Right cardiac atrium (tissue), 5 donors: ENCODE measurements at places on chromosomes 12 and 14.

GRCh38 chr14:98070536-98070935, 1201.5 kb downstream of the BCL11B start:
- no peak for DNase-seq

GRCh38 chr12:91781114-91781513, 364.5 kb downstream of the BTG1 start:
- no peak for DNase-seq

GRCh38 chr14:103711516-103712431, 3.5 kb downstream of the XRCC3 start:
- peak; percentile 83 for DNase-seq

DNA sequence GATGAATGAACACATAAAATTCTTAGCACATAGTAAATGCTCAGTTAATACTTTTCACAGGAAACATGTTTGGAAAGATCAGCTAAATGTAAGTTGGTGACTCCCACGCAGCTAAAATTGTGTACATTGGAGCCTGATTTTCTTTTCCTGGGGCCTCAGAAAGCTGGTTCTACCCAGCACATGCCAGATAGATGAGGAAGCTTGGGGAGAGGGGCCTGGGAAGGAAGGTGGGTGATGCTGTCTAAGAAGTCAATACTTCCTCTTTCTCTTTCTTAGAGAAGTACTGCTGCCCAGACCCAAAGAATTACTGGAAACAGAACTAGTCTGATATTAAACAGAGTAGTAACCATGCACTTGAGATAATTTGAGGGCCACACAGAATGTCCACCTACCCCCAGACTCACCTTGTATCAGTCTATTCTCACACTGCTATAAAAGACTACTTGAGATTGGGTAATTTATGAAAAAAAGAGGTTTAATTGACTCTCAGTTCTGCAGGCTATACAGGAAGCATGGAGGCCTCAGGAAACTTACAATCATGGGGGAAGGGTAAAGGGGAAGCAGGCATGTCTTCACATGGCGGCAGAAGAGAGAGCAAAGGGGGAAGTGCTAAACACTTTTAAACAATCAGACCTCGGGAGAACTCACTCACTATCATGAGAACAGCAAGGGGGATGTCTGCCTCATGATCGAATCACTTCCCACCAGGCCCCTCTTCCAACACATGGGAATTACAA, 123.3 kb upstream of the MED13L start:
- no peak for DNase-seq

DNA sequence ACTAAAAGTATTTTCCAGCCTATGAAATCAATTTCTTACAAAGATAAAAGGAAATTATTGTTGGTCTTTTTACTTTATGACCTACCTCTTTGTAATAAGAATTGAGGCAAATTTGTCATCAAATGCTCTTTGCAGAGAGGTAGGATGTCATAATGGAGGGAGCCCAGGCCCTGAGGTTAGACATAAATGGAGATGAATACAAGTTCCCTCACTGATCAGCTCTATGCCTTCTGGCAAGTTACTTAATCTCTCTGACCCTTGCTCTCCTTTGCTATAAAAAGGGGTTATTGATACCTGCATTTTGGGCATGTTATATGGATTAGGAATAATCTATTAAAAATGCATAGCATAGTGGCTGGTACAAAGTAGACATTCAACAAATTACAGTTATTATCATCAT, 146.9 kb upstream of the KRR1 start:
- DNase-seq: no peak

GRCh38 chr14:50027816-50028215, 88.6 kb downstream of the VCPKMT start:
- DNase-seq: no peak

DNA sequence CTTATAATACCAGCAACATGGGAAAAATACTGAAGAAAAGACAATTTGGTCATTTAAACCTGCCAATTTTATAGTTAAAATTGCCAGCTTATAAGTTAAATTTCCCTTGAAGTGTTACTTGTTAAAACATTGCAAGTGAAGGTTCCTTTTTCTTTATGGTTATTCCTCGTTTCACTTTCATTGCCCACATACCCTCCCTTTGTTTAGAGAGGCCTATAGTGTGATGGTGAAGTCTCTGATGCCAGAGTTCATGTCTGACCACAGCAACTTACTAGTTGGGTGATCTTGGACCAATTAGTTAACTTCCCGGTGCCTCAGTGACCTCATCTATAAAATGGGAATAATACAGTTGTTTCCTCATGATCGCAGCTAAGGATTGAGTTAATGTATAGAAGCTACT, 173.5 kb downstream of the ANO6 start:
- DNase-seq: no peak

GRCh38 chr12:64737539-64737938, 21.7 kb downstream of the GNS start:
- DNase-seq: peak; percentile 31

- DNase-seq: peak; percentile 30
These were observed 18.6 kb downstream of the FAIM2 start for GRCh38 chr12:49885118-49885517.

DNA sequence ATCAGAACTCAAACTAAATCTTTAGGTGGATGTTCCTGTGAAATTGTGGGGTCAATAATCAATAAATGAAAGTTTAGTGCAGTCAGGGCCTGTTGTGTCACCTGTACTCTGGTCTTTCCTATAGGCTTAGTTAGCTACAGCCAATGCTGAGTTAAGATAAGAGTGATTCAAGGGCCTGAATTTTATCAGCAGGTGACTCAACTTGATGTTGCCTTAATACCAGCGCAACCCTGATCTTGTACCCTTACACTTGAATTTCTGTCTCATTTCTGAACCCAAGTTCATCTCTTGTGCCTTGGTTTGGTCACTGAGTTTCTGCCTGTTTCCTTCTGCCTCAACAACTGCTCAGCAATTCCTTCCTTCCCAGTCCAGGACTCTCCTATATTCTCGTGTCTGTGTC, 157.0 kb upstream of the E2F7 start:
- no peak for DNase-seq

DNA sequence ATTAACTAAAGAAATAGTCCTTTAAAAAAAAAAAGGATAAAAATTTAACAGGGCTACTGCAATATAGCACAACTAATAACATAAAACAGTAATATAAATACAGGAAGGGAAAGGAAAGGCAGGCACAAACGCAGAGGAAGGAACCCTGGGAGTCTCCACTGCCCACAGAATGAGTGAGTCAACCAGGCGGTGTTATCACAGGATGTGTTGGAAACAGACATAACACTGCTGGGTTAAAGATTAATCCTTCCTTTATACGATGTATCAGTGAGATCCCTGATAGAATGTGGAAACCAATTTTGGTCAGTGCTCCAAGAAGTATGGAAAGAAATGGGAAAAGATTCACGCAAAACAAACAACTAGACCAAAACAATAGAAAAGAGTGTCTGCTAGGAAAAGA, 47.9 kb downstream of the FGD6 start:
- no peak for DNase-seq

GRCh38 chr12:53954694-53955035, at the start of gene HOXC12:
Gene HOXC12 (plus strand): TSS chr12:53954903. CDS start chr12:53954930, 27 bp downstream.
- no peak for DNase-seq

- DNase-seq: no peak
These were observed 182.1 kb downstream of the C12orf50 start for GRCh38 chr12:87847147-87847546.

GRCh38 chr14:37143475-37143874, 28.9 kb downstream of the SLC25A21 start:
- DNase-seq: no peak

DNA sequence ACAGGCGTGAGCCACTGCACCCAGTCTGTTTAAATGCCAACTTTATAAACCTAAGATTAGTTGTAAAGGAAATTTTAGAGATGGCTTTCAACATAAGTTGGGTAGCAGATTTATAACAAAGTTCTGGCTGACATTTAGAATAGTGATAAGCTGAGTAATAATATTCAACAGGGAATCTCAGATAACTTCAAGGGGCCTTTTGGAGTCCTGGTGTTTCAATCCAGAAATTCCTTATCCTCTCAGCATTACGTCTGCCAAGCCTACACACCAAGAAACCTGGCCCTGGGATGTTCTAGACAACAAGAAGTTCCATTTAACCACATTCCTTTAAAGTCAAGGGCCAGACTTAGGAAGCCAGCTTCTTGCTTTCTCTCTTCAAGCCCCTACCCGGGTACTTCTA, 59.5 kb upstream of the DYRK2 start:
- no peak for DNase-seq

DNA sequence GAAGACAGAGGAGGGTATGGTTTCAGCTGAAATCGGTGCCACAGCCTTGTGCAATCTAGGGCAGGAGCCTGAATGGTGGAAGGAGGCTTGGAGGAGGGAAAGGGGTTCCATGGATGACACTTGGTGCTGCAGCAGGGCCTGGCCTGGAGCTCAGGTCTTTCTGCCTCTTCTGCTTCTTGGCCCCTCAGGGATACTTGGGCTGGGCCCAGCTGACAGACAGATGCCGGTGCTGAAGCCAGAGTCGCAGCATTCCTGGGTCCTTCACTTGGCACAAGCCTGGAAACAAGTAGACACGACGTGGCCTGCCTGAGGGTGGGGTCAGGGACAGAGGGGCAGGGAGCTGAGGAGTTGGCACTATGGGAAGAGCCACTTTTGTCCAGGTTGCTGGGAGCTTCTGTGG, 4.4 kb upstream of the PLEKHD1 start:
- DNase-seq: no peak

DNA sequence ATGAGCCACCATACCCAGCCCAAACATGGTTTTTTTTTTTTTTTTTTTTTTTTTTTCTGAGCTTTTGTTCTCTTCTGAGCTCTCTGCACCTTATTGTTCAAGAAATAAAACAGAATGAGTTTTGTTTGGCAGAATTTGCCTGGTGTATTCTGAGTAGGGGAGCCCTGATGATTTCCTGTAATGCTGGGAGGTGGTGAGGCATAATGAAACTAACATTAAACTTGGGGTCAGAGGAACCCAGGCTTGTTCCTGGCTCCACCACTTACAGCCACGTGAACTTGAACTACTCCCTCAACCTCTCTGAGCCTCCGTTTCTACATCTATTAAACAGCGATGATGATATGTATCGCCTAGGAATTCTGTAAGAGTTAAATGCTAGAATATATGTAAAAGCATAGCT, 276.3 kb upstream of the CRY1 start:
- no peak for DNase-seq

DNA sequence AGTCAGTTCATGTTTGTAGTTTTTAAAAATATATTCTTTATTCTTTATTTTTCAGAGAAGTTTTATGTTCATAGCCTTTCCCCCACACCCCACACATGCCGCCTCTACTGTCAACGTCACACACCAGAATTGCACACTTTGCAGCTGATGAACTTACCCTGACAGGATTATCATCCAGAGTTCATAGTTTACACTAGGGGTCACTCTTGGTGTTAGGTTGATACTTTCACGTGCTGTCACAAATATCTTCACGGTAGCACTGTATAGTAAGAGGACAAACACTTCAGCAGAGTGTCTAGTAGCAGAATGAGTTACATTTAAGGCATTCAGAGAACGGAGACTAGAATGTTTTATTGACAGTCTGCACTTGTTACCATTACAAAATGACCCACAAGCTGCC, 5.1 kb downstream of the DPPA3 start:
- no peak for DNase-seq

DNA sequence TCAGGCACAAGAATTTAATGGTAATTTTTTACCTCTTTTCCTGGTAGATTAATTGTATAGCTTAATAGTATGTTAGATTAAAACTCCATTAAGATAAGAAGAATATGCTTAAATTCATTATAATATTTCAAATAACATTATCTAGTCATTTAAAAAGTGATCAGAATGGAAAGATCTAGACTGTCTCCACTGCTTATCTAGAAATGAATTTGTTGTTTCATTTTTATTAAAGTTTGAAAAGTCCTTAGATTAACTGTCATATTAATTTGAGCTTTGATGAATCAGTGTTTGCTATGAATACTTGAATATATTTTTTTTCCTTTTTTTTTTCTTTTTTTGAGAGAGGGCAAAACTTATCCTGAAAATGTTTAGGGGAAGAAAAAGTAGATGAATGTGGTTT, 236.6 kb upstream of the NPAS3 start:
- DNase-seq: no peak

DNA sequence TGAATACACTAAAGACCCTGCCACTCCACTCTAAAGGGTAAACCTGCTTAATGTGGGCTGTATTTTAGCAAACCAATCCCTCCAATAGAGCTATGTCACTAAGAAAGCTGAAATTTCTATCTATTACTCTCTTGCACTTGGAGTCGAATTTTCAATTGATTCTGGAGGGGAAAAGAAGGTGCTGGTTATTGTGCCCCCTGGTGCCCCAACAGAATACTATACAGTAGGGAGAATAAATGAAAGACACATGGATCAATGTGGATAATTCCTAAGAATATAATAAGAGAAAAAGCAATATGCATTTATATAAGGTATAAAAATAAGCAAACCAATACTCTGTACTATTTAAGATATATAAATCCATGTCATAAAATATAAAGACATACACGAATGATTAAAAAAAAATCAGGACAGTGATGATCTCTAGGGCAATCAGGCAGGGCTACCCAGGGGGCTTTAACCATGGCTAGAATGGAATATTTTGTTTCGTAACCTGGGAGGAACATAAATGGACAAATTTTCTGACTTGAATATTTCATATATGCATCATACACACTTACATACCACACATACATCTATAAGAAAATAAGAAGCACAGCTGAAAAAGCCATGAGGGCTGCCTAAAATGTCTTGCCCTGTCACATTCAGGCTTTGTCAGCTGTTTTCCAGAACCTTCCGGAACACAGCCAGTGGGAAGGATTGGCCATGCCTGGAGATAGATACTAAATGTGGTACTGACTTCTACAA, 54.4 kb downstream of the EFCAB11 start:
- no peak for DNase-seq

GRCh38 chr12:86134561-86134960, 121.6 kb downstream of the MGAT4C start:
- no peak for DNase-seq

DNA sequence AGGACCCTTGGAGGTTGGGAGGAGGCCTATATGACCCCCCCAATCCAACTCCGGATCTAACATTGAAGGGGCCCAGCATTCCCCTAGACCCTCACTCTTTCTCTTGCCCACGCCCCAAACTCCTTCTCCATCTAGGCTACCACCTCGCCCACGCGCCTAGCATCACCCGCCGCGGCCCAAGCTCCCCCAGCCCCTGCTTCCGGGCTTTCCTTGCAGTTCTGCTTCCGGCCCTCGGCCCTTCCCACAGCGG, 445 bp downstream of the CERS5 start:
- DNase-seq: peak; percentile 78

DNA sequence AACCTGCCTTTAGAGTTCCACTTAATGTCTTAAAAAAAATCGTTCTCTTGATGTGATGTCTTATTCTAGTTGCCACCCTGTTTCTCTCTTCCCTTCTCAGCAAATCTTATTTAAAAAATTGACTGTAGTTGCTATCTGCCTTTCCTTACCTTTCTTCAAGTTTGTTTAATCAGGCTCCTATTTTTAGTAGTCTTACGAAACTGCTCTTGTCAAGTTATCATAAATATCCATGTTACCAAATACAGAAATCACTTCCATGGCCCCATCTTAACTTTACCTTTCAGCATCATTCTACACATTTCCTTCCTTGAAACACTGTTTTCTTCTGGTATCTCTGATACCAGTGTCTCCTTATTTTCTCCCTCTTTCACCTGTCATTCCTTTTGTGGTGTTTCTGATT, 227.3 kb downstream of the ERC1 start:
- no peak for DNase-seq
